Dorsolateral prefrontal cortex (tissue), 122 donors: ENCODE measurements at places on chromosomes 6 and 20.

DNA sequence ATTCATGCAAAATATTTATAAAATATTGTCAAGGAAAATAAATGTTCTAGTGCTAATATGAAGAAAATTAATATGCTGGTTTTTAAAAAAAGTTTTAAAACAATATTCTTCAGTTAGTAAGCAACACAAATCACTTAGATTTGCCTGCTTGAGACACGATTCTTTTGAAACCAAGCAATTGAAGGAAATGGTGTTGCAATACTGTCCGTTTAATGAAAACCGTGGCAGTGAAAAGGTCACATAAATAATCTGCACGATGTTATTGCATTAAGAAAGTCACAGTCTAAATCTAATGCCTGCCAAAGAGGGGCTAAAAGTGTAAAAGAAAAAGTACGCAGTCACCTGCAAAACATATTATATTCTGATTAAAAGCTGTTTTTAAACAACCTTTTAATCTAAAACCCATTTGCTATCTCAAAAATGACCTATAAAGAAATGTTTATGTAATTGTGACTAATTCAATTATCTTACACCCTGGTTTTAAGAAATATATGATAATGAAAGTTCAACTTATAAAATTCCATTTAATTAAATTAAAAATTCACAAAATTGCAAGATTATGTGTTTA lies 143.0 kb downstream of the GMDS start:
- DNase-seq, result no peak

- DNase-seq, result peak; percentile 73
These were observed 54.4 kb downstream of the GOPC start for GRCh38 chr6:117547688-117548621.

GRCh38 chr20:5148581-5148980 lies 21.8 kb downstream of the CDS2 start:
- no peak for DNase-seq

DNA sequence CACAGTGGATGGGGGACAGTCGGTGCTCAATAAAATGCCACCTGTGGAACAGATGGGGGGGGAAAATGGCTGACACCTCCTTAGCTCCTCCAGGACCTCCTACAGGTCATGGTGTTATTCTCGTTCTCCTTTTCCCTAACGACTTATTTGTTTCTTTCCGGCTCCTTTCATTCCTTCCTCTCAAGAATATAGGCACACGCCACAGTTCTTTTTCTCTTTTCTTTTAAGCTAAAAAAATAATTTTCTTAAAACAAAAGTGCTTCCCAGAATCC lies 1.4 kb upstream of the RNASET2 start:
- no peak for DNase-seq

DNA sequence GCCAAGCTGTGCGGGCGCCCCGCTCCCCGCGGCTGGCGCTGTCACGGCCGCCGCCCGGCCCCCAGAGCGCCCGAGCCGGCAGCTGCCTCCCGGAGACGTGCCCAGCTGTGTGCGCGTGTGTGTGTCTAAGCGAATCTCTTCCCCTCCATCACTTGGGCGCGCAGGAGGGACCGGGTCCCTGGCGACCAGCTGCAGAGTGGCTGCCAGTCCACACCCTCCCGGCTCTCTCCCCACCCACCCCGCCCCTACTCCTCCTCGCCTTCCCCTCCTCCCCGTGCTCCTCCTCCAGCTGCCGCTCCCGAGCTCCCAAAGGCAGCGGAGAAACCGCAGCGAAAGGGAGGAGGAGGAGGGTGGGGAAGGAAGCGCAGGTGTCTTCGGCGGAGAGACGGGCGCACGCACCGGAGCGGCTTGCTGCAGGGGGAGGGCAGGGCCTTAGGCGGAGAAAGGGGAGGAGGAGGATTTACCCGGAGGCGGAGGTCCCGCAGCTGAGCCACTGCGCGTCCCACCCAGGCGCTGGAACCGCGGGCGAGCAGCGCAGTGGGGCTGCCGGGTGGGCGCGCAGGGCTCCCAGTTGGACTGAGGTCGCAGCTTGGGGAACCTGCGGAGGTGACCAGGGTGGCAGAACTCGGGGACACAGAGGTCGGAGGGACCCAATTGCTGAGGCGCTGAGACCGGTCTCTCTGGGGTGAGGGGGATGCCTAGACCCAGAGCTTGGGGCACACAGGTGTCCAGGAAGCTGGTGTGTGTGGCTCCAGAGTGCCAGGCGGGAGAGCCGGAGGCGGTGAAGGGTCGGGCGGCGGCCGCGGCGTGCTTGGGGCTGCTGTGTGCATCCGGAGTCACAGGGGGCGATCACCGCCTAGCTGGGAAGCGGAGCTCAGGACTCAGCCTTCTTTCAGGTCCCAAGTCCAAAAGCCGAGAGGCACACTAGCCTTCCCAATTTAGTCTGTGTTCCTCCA lies at the start of gene HS3ST5:
HS3ST5 (minus strand) TSS at position 198 of the 956 bp plus-strand sequence. CDS start 280,178 bp downstream, outside the sequence.
- peak; percentile 78 for DNase-seq

DNA sequence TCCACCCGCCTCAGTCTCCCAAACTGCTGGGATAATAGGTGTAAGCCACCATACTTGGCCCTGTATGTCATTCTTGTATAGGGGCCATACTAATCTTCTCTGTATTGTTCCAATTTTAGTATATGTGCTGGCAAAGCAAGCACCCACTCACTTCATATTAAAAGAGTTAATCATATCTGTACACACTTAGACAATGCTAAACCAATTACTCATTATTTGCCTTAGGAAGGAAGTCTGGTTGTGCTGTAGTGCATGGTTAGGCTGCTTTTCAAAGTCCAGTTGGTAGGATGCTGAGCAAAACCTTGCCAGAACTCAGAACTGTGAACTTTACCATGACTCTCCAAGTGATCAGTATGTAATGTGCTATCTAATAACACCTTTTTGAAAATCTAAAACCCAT lies 88.6 kb downstream of the LIN28B start:
- no peak for DNase-seq

DNA sequence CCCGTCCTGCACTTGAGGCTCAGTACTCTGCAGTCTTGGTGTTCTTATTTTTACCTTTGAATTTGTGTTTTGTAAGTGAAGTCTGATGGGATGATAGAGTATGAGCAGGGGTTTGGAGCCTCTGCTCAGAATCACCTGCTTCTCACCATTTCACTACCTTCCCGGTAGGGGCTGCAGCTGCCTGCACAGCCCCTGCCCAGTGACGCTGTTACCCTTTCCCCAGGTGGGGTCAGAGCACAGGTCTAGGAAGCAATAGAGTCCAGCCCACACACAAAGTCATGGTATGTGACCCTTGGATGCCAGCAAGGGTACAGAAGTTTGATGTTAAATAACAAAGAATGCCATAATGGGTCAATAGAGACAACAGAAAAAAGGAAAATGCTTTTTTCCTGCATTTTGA lies 101.8 kb upstream of the TCF21 start:
- no peak for DNase-seq

DNA sequence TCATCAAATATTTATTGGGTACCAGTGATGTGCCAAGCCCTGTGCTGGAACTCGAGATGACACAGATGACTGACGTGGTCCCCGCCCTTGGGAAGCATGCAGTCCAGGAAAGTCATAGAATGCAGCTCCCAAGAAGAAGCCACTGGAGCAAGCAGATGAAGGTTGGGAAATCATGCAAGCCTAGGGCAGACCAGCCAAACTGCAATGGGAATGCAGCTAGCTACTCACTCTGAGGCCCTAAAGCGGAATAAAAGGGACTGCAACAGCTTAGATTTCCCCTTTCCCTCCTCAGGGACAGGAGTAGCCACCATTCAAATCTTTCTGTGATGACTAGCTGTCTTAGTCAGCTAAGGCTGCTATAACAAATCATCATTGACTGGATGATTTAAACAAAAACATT lies 152.2 kb downstream of the MAFB start:
- DNase-seq, result no peak

GRCh38 chr6:25992413-25993340 lies 30.1 kb downstream of the TRIM38 start:
- peak; percentile 88 for DNase-seq

- no peak for DNase-seq
These were observed 1.9 kb downstream of the SLC32A1 start for GRCh38 chr20:38725931-38726803.
